ENCODE measurements at places on chromosomes 4 and X. TPM values are rescaled to one million over a fixed set of nuclear protein-coding genes. Genes with fewer than 3 reads are reported as not detected.

Gene PABPC4L
- total RNA-seq: not detected

Gene DMP1
- total RNA-seq: not detected

Gene ASB12
- total RNA-seq: 0.17 TPM

Gene TMEM144
- not detected for total RNA-seq

Gene MTMR8
- total RNA-seq: 6.4 TPM

Gene CHST7
- total RNA-seq: 0.79 TPM

Gene SSX2
- not detected for total RNA-seq

Gene TMPRSS11D
- total RNA-seq: not detected

Gene FOXP3
- 7.5 TPM for total RNA-seq

Gene TIGD4
- total RNA-seq: 0.07 TPM

Gene TEX13B
- total RNA-seq: not detected

Gene EVC
- total RNA-seq: 0.17 TPM

Gene ZNF141
- total RNA-seq: 23.2 TPM

Gene CT45A2
- total RNA-seq: not detected

Gene SORCS2
- 0.07 TPM for total RNA-seq

Gene ABCE1
- 174 TPM for total RNA-seq

Gene CXorf51A
- total RNA-seq: not detected

Gene PSAPL1
- not detected for total RNA-seq

Gene GIMD1
- total RNA-seq: not detected

Gene SHOX
- total RNA-seq: not detected

Gene C4orf50
- not detected for total RNA-seq

Gene FAM53A
- 3.0 TPM for total RNA-seq

Gene ETDA
- total RNA-seq: not detected

Gene SPATA4
- total RNA-seq: not detected

Gene PRRG1
- not detected for total RNA-seq

Gene GPR173
- 0.05 TPM for total RNA-seq

Measured in activated naive CD4-positive, alpha-beta T cell treated with anti-CD3 and anti-CD28 coated beads for 36 hours (primary cell).